ENCODE measurements at places on chromosomes 11 and 22.

DNA sequence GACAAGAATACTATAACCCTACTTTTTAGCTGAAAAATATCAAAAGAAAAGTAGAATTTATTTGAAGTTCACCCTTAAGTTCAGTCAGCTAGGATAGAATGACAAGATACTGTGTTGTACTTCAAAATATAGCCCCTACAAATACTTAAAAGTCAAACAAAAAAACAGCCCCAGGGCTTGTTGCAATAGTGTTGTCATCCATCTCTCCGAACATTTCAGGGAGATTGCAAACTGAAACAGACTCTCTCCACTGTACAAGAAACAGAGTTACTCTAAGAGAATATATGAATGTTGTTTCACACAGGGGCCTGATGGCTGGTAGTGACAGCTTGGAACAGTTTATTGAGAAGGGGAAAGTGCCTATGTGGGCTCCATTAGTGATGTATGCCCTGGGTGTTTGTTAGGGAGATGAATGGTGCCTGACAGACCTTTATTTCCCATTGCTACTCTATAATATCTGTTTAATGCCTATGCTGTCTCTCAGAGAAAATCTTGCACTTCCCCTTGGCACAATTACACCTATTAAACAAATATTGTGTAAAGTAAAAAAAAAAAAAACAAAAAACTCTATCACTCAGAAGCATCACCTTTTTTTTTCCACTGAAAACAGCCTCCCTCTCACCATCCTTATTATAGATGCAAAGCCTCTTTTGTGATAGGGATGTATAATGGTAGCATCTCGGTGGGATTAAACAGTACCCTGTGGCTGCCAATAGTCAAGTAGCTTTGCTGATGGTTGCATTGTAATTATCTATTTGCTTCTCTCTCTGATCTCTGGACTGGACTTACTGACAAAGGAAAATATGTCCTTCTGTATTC is 506.3 kb upstream of the LUZP2 start:
- DNase-seq, result no peak

- DNase-seq, result no peak
Measured at GRCh38 chr11:106581399-106581798, 436.9 kb downstream of the GUCY1A2 start.

DNA sequence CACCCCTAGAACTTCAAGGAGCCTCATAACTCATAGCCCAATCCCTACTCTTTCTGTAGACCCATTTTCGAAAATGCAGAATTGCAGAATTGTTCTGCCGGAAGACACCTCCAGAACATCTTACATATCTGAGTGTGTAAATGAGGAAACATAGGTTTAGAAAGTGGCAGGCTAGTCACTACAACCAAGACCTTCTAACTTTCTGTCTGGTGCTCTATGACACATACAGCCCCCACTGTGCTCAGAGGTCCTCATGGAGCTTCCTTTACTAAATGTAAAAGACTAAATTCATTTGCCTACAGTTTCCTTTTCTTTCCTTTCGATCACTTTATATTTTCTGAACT is 132.1 kb upstream of the DDI1 start:
- no peak for DNase-seq

GRCh38 chr22:42347281-42347824 is 76.9 kb upstream of the TCF20 start:
- DNase-seq, result no peak

GRCh38 chr11:117039900-117040299 is 58.3 kb downstream of the SIK3 start:
- DNase-seq, result no peak

GRCh38 chr11:28464252-28464867 is 356.2 kb downstream of the METTL15 start:
- DNase-seq, result no peak

DNA sequence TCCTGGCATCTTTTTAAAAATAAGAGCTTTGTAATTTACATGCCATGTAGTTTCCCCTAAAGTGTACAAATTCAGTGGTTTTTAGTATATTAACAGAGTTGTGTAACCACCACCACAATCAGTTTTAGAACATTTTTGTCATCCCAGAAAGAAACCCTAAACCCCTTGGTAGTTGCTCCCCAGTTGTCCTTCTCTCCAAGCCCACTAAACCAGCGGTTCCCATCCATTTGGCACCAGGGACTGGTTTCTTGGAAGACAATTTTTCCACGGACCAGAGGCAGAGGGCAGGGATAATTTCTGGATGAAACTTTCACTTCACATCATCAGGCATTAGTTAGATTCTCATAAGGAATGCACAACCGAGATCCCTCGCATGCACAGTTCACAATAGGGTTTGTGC is 22.6 kb downstream of the CABIN1 start:
- no peak for DNase-seq
